ENCODE measurements at places on chromosomes 11 and 22.
A peak's percentile ranks its signal among the peaks of the same experiment; 100 is the strongest.

GRCh38 chr11:71545405-71545966 is 2.7 kb upstream of the KRTAP5-9 start:
- no peaks in the 10 kb centered on the region for H3K27me3 ChIP-seq
- no peak overlapping the region for H3K4me3 ChIP-seq
- H3K36me3 ChIP-seq = no peaks in the 10 kb centered on the region
- no peak for DNase-seq
- no peaks in the 10 kb centered on the region for H3K4me1 ChIP-seq
- no peak overlapping the region for H3K27ac ChIP-seq

DNA sequence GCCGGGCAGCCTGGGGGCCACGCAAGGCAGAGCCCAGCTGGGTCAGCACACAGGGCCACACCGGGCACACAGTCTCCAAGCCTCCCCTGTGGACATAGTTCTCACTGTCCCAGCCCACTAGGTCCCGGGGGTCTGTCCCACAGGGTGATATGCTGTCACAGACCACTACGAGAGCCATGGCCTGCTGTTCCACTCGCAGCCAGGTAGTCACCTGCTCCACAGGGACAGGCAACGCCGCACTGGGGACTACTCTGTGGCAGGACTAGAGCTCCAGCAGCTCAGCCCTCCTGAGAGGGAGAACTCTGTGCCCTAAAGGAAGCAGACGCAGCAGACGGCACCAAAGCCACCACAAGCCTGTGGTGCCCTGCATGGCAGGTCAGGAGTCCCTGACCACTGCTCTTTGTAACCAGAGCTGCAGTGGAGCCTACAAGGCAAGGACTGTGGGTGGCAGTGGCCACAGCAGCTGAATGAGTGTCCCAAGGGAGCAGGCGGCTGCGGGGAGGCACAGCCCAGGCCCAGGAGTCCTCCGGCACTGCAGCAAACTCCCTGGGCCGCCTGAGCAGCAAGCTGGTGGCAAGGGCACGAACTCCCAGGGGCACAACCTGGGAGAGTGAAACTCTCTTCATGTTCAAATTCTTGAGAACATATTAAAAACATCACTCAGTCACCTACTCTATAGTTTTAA is 171.2 kb upstream of the GRK3 start:
- no peak overlapping the region for H3K4me3 ChIP-seq
- no peak for DNase-seq
- no peaks in the 10 kb centered on the region for H3K4me1 ChIP-seq
- no peak overlapping the region for H3K27ac ChIP-seq
- no peaks in the 10 kb centered on the region for H3K36me3 ChIP-seq
- no peaks in the 10 kb centered on the region for H3K27me3 ChIP-seq

GRCh38 chr11:121563003-121563402 is 110.2 kb upstream of the SORL1-AS1 start:
- peaks cover 4% of the 10 kb centered on the region for H3K4me1 ChIP-seq
- no peak for DNase-seq
- peaks cover 5% of the 10 kb centered on the region for H3K36me3 ChIP-seq
- H3K27me3 ChIP-seq = no peaks in the 10 kb centered on the region

DNA sequence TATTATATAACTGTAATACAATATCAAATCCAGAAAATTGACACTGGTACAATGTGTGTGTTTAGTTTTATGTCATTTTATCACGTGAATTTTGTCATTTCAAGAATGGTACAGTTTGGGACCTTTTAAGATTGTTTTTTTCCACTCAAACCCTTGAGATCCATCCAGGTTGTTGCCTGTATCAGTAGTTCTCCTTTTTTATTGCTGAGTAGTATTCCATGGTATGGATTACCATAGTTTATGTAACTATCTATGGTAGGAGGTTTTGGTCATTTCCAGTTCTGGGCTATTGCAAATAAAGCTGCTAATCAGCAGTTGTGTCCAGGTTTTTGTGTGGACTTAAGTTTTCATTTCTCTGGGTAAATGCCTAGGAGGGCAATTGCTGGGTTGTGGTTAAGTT is 25.1 kb downstream of the EED start:
- DNase-seq = no peak
- H3K27me3 ChIP-seq = no peaks in the 10 kb centered on the region
- H3K4me1 ChIP-seq = no peaks in the 10 kb centered on the region
- H3K4me3 ChIP-seq = no peak overlapping the region
- no peaks in the 10 kb centered on the region for H3K36me3 ChIP-seq

- no peak overlapping the region for H3K27ac ChIP-seq
- no peak for DNase-seq
Observed at GRCh38 chr11:75949023-75949672, 134.1 kb downstream of the UVRAG start.

DNA sequence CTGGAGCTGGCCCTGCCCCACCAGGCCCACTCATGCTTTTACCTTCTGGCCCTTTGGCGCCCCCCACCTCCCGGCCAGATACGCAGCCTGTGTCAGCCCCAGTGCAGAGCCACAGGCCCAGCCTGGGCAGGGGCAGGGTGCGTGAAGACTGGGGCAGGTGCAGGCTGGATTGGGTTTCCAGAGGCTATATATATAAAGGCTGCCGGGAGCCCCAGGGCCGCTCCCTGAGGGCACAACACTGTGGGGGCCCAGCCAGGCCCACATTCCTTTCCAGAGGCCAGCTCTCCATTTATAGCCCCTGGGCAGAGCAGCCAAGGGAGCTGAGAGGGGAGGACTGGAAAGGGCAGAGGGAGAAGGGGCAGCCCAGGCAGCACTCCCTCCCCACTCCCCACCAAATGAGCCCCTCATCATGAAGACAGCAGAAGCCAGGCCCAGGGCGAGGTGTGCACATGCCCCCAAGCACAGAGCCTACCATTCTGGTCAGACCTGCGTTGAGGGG is 5.0 kb upstream of the MYOD1 start:
- no peak overlapping the region for H3K27ac ChIP-seq
- DNase-seq = no peak
- no peak overlapping the region for H3K4me3 ChIP-seq
- H3K4me1 ChIP-seq = no peaks in the 10 kb centered on the region

GRCh38 chr11:108498816-108499408 is 728 bp upstream of the POGLUT3 start:
- no peaks in the 10 kb centered on the region for H3K4me1 ChIP-seq
- H3K4me3 ChIP-seq = peak overlapping the region; percentile 87
- no peak for DNase-seq
- no peaks in the 10 kb centered on the region for H3K36me3 ChIP-seq

DNA sequence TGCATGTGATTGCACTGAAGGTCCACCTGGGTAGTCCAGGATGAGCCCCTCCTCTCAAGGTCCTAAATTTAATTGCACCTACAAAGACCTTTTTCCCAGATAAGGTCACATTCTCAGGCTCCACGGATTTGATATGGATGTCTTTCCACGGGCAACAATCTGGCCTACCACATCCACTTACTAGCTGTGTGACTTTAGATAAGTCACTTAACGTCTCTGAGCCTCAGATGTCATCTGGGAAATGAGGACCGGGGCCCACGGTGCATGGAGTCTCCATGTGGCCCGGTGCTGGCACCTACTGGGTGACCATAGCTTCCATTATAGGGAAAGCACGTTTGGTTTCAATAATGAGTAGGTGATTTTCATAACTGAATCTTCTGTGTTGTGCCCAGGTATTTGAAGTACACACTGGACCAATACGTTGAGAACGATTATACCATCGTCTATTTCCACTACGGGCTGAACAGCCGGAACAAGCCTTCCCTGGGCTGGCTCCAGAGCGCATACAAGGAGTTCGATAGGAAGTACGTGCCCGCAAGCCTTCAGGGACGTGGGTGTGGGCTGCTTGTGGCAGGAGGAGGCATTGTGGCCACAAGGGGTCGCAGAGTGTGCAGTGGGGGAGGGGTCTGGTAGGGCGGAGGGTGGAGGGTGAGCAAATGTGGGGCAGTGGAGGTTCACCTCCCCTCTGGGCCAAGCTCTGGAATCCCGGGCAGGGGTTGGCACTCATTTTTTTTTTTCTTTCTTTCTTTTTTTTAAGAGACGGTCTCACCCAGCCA is 55.7 kb downstream of the ARHGAP8 start:
- no peaks in the 10 kb centered on the region for H3K27me3 ChIP-seq
- H3K36me3 ChIP-seq = no peaks in the 10 kb centered on the region
- H3K4me3 ChIP-seq = no peak overlapping the region
- DNase-seq = peak; percentile 37

DNA sequence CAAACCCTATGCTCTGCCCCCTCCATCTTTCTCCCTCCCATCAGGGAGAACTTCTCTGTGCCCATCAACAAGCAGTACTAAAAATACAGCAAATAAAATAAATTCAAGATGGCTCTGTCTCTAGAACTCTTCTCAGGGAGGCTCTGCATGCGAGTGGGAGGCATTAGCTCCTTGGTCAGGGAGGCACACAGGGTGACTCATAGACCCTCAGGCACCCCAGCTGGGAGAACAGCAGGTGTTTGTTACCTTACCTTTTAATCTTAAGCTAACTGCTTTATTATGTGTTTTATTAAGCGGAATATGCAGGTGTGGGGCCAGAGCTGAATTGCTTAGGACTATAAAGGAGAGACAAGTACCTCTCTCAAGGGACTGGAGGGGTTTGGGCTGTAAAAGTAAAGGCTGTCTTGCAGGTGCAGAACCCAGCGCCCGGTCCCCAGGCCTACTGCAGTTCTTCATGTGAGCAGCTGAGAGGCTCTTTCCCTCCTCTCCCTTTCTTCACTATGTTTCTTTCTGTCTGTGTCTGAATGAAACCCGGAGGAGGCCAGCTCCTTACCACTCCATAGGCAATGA is 20.8 kb downstream of the CSNK2A3 start:
- no peaks in the 10 kb centered on the region for H3K36me3 ChIP-seq
- no peak overlapping the region for H3K4me3 ChIP-seq
- no peak overlapping the region for H3K27ac ChIP-seq

DNA sequence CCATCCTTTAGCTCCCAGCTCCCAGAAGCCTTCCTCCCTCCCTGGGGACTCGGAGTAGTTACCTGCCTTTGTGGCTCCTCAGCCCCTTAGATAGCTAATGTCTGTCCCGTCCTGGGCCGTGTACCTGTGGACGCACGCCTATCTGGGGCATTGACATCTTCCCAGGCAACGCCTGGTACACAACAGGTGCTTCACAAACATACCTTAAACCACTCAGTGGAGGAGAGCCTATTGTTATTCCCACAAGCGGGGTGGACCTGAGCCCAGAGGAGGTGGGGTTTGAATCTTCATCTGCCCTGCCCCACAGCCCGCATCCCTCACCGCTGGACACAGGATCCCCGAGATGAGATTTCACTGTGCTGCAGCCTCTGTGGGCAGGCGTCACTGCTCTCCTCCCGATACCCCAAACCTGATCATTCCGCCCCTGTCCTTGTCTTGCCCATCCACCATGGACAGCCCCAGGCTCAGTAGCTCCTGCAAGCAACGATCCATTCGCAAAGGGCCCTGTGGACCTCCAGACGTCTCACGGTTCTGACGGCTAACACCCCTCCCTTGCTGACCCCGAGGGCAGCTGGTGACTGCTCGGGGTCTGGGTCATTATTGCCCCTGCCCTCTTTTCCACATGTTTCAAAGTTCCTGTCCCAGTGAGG is 73.8 kb upstream of the SHISAL1 start:
- peak; percentile 9 for DNase-seq
- no peaks in the 10 kb centered on the region for H3K4me1 ChIP-seq
- H3K27me3 ChIP-seq = no peaks in the 10 kb centered on the region
